ENCODE measurements at places on chromosomes 4 and X.

- DNase-seq, result no peak
Observed at GRCh38 chr4:165058666-165059065, 5.0 kb downstream of the TRIM75 start.

- DNase-seq, result no peak
Observed at GRCh38 chrX:109774706-109775105, 41.6 kb upstream of the ACSL4 start.

GRCh38 chrX:107625739-107626138, 2.6 kb upstream of the PRPS1 start:
- no peak for DNase-seq

- no peak for DNase-seq
Observed at GRCh38 chr4:77827343-77827742, 8.2 kb upstream of the CNOT6L start.

DNA sequence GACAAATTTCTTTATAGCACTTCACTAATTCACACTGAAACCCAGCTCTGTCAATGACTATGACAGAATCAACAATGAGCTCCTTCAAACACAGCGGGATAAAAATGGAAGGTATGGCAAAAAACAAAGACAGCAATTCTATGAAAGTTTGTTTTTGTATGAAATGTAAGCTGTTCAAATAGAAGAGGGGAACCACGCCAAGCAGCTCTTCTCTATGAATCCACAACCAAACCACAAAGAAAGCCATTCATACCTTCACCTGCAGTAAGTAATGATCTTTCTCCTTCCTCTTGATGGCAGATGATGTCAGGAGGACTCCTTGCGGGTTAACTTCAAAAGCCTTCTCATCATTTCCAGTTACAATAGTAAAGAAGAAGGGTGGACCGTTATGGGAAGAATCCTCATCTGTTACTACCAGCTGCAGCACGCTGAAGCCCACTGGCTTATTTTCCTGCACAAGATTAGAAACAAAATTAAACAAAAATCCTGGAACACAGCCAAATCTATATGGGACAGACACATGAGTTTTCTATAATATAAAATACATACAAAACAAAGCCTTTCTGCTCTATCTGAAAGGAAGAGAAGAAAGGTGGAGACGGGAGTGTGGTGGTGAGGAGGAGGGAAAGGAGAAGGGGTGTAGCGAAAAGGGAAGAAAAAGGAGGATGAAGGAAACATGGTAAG, 48.9 kb upstream of the MTNR1A start:
- DNase-seq, result no peak

DNA sequence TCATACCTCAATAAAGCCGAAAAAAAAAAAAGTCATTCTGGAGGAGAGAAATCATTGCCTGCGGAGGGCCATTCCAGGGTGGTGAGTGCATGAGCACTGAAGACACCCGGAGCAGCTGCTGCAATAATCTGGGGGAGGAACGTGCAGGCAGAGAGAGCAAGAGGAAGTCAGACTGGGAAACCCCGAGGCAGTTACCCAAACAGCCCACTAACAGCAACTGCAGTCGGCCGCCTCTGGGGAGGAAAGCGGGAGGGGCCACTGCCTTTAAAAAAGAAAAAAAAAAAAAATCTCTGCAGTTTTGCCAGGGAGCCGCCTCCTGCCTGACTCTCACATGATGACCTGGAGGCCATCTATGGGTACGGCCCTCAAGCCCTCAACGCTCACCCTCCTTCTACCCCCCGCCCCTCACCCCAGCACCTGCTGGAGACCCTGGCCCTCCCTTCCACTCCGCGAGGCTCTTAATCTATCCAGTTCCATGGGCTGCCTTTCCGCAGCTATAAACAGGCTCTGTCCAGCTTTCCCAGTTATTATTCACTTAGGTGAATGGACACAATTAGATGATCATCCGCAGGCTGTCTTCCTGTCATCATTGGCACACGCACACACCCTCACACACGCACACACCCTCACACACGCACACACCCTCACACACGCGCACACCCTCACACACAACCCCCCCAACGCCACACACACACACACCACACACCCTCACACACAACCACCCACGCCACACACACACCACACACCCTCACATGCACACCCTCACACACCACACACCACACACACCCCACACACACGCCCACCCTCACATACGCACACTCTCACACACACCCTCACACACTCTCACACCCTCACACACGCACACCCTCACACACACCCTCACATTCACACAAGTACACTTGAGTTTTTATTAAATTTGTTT, 3.4 kb upstream of the AVPR2 start:
- peak; percentile 39 for DNase-seq

DNA sequence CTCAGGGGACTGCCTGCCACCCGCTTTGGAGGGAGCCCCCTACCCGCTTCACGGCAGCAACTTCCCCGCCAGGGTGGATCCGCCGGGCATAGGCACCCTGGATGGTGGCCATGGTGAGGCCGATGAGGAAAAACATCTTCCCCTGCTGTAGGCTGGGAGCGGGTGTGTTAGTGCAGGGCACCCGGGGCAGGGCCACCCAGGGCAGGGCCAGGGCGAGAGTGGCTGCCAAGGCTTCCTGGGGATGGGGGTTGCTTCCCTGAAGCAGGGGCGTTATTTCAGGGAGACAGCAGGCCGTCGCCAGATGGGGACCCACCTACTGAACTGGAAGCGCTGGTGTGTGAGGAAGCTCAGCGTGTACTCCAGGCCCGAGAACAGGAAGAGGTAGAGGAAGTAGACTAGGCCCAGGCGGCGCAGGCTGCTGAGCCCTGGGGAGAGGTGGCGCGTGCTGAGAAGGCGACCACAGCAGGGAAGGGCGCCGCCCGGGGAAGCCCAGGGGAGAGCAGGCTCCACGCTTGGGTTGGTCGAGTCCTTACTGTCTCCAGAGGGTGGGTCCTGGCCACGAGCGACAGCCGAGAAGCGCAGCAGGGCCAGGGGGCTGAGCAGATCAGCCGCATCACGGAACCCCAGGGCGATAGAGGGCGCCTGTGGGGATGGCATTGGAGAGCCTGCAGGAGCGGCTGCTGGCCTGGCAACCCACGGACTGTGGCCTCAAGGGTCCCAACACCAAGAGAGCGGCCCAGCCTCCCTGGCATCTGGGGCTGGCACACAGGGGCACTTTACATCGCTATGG, 31.5 kb downstream of the NOP14 start:
- DNase-seq, result no peak

- DNase-seq, result no peak
Observed at GRCh38 chr4:80387390-80388283, 52.1 kb downstream of the CFAP299 start.

GRCh38 chr4:160928482-160928881, 1235.3 kb downstream of the FSTL5 start:
- DNase-seq, result no peak

DNA sequence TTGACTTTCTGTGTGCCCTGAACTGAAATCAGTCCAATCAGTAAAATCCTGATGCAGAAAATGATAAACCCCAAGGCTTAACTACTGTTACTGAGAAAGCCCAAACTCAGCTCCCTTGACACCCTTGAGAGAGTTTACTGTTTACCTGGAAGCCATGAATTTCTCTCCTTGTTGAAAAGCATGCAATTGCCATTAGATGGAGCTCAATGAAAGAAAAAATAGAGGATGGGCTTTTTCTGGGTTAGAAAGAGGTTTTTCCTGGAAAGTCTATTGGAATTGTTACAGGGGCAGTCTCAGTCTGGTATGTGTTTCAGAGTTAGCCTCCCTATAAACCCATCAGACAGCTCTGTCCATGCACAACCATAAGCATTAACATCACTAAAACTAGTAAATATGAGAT, 66.4 kb upstream of the C4orf54 start:
- DNase-seq, result no peak

DNA sequence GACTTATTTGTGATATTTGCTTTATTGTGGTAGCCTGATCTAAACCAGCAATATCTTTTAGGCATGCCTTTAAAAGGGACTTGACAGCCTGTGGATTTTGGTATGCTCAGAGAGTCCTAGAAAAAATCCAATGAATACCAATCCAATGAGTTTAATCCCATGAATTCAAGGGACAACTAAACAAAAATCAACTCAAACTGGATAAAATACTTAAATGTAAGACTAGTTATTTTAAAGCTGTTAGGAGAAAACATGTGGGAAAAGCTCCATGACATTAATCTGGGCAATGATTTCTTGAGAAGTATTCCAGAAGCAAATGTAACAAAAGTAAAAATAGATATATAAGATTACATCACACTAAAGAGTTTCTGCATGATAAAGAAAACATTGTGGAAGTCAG, 711.5 kb upstream of the PITX2 start:
- DNase-seq, result no peak

Measured in stimulated activated CD4-positive, alpha-beta T cell treated with anti-CD3 and anti-CD28 coated beads, Interleukin-1b, Interleukin-23, amount 100 ng/mL, for 24 hours (primary cell).